Stimulated activated CD8-positive, alpha-beta memory T cell treated with anti-CD3 and anti-CD28 coated beads, Interleukin-2, amount 100 ng/mL, for 48 hours (primary cell): ENCODE measurements at places on chromosomes 2 and 18.

GRCh38 chr2:145421841-145422240 lies 901.9 kb upstream of the ZEB2 start:
- DNase-seq = no peak

- no peak for DNase-seq
These were observed 81.9 kb downstream of the EHBP1 start for GRCh38 chr2:62787386-62787785.

- DNase-seq = no peak
These were observed 35.4 kb upstream of the CABYR start for GRCh38 chr18:24103320-24104021.

- DNase-seq = no peak
These were observed 7.4 kb downstream of the DNAJB2 start for GRCh38 chr2:219286436-219287115.

DNA sequence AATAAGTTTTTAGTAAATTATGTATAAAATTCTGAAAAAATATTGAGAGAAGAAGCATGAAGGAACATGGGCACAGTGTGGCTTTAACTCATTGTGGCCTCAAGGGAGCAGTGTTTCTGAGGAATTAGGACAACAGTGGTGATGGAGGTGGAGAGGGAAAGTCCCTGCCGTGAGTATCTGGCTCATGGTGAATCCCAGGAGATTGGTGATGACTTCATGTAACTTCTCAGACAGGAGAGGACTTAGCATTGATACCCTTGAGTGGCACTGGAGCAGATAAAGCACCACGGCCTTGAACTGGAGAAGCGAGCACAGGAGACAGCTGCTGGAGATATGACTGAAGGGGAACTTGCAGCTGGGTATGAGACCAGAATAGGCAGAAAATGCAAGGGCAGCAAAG lies 35.0 kb upstream of the LRP1B start:
- no peak for DNase-seq

DNA sequence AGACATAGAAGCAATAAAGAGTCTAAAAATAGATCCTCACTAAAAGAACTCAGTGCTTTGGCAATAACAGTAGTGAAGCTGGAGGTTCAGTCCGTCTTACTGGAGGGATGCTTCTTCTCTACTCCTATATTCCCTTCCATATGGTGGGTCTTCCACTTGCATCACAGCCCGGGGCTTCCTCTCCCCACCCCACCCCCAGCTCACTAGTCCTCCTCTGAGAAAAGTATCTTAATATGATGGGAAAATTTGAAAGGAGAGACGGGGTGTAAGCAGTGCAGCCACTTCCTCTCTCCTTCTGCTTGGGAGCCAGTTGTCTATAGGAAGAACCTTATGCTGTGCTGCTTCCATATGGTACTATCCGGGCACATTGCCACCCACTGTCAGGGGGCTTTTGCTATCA lies 57.2 kb upstream of the SPOPL start:
- no peak for DNase-seq

- DNase-seq = no peak
These were observed 23.8 kb upstream of the TXNDC2 start for GRCh38 chr18:9861933-9862332.

GRCh38 chr2:18372641-18373040 lies 187.8 kb downstream of the RDH14 start:
- no peak for DNase-seq

DNA sequence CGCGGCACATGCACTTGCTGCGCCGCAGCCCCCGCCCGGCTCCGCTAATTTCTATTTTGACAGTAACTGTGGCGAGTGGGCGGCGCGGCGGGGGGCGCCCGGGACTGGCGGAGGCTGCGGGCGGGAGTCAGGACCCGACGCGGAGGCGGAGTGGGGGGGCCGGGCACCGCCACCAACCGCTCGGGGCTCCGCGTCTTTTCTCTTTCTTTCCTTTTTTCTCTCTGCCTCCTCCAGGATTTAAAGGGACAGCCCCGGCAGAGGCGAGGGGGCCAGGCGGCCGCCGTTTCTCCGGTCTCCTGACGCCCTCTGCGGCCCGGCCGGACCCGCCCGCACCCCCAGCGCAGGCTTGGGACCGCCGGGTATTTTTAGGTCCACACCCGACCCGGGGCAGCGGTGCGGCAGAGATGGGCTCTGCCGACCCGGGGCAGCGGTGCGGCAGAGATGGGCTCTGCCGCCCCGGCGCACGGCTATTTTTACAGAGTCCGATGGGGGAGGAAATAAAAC lies 460 bp upstream of the ZBTB7C start:
- no peak for DNase-seq

DNA sequence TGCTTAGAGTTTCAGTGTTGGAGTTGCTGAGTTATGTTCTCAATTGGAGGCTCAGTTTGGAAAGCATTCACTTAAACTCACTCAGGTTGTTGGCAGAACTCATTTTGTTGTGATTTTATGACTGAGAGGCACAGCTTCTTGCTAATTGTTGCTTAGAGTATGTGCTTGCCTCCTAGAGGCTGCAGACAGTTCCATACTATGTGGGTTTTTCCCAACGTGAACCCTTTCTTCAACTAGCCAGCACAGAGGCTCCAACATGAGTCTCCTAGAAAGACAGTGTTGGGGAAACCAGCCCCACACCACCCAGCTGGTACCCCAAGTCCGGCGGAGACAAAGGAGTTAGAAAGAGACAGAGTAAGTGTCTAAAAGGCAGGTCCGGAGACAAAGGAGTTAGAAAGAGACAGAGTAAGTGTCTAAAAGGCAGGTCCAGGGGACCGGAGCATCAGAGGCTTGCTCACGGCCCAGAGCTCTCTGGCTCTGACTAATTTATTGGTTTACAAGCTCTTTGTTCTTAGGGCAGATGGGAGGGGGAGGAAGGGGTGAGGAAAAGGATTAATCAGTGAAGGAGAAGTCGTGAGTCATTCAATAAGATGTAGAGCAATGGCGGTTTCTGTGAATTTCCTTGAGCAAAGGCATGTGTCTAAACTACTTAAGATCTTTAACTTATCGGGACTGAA lies 999.7 kb upstream of the LRRTM1 start:
- DNase-seq = no peak

- DNase-seq = no peak
These were observed 11.2 kb upstream of the FOSL2 start for GRCh38 chr2:28381225-28382180.
